NCI-H524 (cell line): ENCODE measurements at places on chromosomes 16 and 17.
A peak's percentile ranks its signal among the peaks of the same experiment; 100 is the strongest.

GRCh38 chr16:66878067-66878466 lies 2.2 kb upstream of the PDP2 start:
- DNase-seq = no peak

GRCh38 chr17:64984851-64985521 lies 65.7 kb upstream of the LRRC37A3 start:
- no peak for DNase-seq

DNA sequence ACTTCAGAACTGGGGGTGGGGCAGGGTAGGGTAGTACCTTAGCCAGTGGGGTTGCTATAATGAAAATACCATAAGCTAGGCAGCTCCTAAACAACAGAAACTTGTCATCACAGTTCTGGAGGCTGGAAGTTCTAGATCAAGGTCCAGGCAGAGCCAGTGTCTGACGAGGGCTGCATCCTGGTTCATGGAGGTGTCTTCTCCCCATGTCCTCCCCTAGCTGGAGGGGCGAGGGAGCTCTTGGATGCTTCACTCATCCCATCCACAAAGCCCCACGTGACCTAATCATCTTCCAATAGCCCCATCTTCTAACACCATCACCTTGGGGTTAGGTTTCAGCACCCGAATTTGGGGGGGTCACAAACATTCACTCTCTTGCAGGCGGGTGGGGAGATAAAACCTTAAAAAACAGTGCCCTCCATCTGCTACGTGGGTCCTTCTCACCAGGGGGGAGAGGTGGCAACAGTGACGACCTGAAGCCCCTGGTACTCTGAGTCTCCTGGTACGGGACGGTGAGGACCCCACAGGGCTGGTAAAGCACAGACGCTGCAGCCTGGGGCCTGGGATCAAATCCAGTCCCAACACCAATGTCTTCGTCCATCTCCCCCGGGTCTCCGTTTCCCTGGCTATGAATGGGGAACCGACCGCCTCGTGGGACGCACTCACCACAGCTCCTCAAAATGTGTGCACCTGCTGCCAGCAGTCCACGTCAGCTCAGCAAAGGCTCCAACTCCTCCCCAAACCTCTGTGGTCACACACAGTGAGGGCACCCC lies 22.8 kb downstream of the RAB40B start:
- no peak for DNase-seq

DNA sequence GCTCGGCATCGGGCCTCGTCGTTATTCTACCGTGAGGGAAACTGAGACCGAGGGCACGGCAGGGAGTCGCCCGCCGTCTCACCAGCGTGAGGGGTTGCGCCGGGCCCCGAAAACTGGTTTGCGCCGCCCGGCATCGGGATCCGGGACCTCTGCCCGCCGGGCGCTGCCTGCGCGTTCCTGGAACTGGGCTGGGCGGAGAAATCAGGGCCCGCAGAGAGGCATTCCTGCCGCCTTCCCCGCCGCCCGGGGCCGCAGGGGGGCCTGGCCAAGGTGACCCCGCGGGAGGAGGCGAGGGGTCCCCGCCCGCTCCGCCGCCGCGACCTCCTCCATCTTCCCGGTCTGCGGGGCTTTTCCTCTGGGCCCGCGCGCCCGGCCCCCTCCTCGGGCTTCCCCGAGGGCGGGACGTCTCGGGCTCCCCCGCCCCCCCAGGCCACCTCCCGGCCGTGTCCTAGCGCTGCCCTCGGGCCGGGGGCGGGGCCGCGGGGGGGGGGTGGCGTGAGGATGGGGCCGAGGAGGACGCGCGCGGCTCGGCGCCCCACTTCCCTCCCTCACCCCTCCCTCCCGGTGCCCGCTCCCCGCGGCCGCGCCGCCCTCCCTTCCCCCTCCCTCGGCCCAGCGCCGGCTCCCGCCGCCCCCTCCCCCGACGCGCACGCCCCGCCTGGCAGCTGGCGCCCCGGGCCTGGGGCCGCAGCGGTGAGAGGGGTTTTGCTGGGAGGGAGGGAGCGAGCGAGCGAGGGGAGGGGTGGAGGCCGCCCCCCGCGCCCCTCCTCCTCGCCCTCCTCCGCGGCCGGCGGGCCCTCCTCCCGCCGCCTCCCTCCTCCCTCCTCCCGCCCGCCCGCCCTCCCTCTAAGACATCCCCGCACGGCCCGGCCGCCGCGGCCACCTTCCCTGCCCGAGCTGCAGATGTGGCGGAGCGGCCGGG lies at the start of gene GLIS2:
Gene GLIS2, plus strand, starts transcription at position 882 of the 922 bp plus-strand sequence. CDS start 16,214 bp downstream, outside the sequence.
- peak; percentile 68 for DNase-seq

DNA sequence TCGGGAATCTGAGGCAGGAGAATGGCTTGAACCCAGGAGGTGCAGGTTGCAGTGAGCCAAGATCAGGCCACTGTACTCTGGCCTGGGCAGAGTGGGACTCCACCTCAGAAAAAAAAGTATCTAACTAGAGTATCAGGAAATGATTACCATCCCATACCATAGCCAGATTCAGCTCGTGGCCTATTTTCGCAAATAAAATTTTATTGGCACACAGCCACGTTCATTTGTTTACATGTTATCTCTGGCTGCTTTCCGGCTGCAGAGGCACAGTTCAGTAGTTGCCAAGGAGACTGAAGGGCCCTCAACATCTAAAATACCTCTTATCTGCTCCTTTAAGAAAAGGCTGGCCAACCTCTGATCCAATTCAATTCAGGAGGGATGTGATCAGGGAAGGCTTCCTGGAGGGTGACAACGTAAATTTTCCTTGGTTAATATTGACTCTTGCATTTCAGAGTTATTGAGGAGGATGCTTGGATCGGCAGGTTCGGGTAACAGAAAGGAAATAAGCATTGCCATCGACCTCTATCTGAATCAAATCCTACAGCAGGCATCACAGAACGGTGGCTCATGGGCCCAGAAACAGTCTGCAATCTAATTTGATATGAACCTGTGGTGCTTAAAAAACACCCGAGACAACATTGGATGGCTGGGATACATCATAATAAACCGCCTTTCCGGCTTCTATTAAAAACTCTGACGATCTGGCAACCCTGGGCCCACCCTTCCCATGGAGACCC lies 73.8 kb downstream of the XYLT1 start:
- DNase-seq = peak; percentile 68

DNA sequence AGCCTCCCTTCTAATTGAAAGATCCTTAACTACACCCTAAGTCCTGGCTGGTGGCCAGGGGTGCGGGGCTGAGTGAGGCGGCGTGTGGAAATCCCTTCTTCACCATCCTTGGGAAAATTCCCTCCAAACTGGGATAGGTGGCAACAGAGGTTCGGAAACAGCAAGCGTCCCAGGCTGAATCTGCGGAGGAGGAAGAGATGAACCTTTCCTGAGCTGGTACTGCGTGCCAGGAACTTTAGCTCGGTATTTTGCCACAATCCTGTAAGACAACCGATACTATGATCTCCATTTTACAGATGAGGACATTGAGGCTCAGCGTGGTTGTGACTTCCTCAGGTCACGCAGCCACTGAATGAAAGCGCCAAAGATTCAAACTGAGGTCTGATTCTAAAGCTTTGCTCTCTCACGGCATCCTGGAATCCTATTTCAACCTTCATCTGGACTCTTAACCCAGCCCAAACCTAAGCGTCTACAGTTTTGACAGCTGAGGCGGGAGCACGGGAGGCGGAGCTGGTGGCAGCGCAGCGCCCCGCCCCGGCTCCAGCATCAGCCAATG lies 583 bp upstream of the CYLD start:
- peak; percentile 52 for DNase-seq

DNA sequence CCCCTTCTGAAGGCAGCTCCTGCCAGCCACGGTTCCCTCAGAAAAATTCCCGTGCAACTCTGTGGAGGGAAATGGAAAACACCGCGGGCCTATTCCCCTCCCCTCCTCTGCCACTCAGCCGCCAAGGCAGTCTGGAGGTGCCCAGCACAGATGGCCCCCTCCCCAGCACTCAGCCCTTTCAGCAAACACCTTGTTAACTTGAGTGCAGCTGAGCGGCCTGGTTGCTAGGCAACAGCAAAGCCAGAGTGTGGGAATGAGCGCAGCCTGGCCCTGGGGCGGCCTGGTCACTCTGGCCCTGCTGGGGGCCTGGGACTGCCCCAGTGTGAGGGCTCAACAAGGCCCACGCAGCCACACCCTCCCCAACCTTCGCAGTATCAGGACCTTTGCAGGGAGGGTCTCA lies 32.8 kb downstream of the CACNA1G start:
- peak; percentile 98 for DNase-seq

- DNase-seq = no peak
Observed at GRCh38 chr17:43400943-43401717, 2.3 kb downstream of the ARL4D start.

GRCh38 chr16:70440009-70440692 lies 1.3 kb upstream of the ST3GAL2 start:
- peak; percentile 39 for DNase-seq

GRCh38 chr17:71412803-71413202 lies 708.0 kb upstream of the SOX9 start:
- no peak for DNase-seq

GRCh38 chr17:2071455-2072281 lies 16.8 kb downstream of the HIC1 start:
- no peak for DNase-seq
